Activated naive CD4-positive, alpha-beta T cell (primary cell): ENCODE measurements at places on chromosomes 6 and 20.

DNA sequence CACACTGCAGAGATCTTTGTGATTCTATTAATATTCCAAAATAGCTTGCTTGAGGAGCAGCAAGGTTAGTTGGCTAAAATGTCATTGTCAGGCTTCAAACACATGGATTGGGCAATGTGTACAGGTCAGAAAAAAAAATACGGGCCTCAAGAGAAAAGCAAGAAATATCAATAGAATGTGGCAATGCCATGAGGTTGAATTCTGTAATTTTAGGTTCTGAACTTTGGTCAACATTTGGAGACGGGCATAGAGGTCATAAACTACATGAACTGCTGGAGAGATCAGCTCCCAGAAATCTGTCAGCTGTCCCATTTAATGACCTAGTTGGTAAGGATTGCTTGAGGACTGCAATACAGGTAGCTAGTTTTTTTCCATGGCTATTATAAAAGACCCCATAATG, 445.8 kb downstream of the HTR1B start:
- no peak for DNase-seq

DNA sequence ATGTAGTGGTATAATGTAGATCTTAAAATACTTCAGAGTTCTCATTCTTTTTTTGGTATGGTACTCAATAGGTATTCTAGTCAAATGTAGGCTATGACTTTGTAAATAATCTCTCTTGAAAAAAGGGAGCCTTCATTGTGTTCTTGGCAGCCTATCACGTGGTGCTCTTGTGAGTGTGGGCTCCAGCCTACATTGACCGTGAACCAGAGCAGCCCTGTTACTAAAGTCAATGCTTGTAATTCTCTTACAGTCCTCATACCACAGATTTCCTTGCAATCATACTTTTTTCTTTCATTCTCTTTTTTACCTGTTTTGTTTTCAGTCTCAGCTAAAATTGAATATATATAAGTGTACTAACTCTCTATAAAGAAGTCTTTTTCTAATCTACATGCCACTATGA, 31.1 kb downstream of the ARID1B start:
- DNase-seq: no peak

- DNase-seq: no peak
Observed at GRCh38 chr6:33757906-33758305, 11.2 kb upstream of the IP6K3 start.

- no peak for DNase-seq
Observed at GRCh38 chr6:119626884-119627619, 277.5 kb upstream of the MAN1A1 start.

DNA sequence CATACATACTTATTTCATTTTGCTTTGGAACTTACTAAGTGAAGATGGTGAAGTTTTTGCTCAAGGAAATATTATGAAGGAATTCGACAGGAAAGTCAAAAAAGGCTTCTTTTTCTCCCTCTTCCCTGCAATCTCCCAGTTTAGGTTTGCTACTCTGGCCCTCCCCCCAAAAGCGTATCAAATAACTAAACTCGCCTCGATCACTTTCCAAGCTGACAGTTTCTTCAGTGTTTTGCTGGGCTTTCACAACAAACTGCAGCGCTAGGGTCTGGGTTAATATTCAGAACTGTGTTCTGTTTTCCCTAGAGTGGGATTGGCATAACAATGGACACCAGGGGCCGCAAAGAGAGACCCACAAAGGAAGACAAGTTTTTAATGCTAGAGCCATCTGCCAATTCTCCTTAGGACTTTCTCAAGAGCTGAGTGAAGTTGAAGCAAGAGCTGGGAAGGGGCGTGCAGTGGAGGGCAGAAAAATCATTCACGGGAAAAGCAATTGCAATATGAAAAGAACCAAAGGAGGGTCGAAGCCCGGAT, 57.8 kb downstream of the ATP9A start:
- DNase-seq: no peak

GRCh38 chr20:10784554-10785183, 110.9 kb upstream of the JAG1 start:
- DNase-seq: no peak

GRCh38 chr6:45454008-45454911, 76.5 kb upstream of the SUPT3H start:
- DNase-seq: no peak

DNA sequence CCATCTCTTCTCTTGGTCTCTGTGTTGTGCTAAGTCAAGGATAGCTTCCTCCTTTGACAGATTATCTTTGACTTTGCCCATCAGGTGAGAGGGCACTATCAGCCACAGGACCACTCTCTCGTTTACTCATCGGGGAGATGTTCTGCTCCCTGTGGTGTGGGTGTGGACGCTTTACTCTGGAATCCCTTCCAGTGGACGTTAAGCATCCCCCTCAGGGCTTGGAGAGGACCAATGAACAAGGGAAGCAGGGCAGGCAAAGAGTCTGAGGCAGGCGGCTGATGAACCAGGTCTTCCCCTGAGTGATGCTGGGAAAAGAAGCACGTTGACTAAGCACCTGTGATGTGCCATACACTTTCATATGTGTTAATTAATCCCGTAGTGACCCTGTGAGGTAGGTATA, 21.0 kb upstream of the RNF24 start:
- no peak for DNase-seq

GRCh38 chr6:53873922-53874321, 79.1 kb downstream of the LRRC1 start:
- no peak for DNase-seq

- no peak for DNase-seq
Observed at GRCh38 chr6:51112731-51113130, 294.1 kb downstream of the TFAP2B start.

DNA sequence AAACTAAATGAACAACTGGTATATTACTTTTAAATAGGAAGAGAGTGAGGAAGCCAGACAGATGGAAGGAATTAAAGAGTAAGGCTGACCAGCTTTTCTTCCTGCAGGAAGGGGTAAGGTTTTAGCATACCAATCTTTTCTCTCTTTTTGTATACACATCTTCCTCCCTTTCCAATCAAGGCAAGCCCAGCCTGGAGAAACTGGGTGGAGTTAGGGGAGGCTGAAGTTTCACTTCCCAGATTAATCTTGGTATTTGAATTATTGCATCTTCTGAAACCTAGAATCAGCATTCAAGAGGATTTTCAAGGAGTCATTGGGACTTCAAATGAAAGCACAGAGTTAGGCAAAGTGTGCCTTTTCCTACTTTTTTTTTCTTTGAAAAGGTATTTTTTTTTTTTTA, 33.1 kb downstream of the TMEM14A start:
- DNase-seq: no peak

DNA sequence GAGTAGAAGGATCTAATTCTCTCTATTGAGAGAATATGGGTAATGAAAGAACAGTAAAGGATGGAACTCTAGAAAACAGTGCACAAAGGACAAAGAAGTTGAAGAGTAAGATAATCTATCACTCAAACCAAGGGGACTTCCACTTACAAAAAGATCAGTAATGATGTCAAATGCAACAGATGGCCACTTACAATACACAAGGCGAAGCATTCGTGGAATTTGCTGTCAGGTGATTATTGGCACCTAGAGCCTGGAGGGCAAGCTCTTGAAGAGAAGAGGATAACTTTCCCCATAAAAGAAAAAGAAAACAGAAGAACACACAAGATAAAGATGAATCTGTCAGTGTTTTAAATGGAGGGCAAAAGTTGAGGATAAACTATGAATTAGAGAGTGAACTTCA, 256.0 kb upstream of the TCF21 start:
- DNase-seq: no peak

GRCh38 chr6:25536781-25537180, 115.2 kb upstream of the SCGN start:
- no peak for DNase-seq

- no peak for DNase-seq
Observed at GRCh38 chr6:156647140-156647784, 129.9 kb upstream of the ARID1B start.

GRCh38 chr20:36434383-36434782, 106.9 kb upstream of the MYL9 start:
- DNase-seq: no peak

- no peak for DNase-seq
Observed at GRCh38 chr20:20289331-20289730, 78.6 kb upstream of the INSM1 start.

DNA sequence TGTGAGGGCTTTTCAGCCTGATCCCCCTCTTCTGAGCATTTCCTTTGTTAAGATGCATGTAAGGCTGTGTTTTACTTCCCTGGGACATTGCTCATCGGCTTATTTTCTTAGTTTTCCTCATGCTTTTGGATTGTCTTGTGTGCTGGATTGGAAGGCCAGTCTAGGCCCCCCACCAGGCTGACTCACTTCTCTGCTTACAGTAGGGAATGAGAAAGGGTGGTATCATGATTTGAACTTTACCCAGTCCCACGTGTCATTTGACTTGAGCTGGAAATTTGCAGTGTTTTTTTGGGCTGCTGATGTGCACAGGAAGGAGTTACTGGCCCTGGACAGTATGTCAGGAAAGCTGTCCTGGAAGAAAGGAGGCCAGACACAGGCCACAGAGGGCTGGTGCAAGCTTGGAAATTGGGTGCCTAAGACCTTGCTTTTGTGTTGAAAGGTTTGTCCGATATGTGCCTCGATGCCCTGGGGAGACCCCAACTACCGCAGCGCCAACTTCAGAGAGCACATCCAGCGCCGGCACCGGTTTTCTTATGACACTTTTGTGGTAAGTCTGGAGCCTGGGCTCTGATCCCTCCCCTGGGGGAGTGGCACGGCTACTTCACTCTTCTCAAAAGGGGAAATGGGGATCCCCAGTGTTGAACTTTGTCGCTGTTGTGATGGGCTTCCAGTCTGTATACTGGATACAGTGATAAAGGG, 12.8 kb downstream of the RNF114 start:
- DNase-seq: no peak

DNA sequence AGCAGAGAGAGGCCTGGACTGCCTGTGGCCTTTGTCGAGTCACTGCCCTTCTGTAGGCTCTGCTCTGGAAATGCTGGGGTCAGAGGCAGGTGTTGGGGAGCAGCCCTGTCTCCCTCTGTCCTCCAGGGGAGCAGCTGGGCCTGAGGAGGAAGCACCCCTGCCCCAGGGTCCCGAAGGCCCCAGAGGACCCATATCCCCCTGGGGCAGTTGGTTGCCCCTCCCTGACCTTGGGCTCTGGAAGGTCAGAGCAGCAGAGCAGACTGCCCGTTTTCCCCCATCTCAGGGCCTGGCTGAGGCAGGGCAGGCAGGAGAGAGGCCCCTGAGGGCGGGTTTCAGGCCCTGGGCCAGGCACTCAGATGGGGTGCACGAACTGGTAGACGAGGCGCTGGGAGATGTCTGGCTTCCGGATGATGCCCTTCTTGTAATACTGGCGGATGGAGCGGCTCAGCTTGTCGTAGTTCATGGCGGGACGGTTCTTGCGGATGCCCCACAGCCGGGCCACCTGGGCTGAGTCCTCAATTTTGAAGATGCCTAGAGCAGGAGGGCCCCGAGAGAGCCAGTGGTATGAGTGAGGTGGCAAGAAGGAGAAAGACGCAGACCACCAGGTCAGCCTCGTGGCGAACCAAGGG, 18.1 kb downstream of the SPDEF start:
- DNase-seq: no peak

- DNase-seq: no peak
Observed at GRCh38 chr6:16731478-16732051, 29.7 kb downstream of the ATXN1 start.

- DNase-seq: no peak
Observed at GRCh38 chr6:55399351-55399750, 72.1 kb downstream of the GFRAL start.

- no peak for DNase-seq
Observed at GRCh38 chr20:47796971-47797370, 11.7 kb upstream of the SULF2 start.

DNA sequence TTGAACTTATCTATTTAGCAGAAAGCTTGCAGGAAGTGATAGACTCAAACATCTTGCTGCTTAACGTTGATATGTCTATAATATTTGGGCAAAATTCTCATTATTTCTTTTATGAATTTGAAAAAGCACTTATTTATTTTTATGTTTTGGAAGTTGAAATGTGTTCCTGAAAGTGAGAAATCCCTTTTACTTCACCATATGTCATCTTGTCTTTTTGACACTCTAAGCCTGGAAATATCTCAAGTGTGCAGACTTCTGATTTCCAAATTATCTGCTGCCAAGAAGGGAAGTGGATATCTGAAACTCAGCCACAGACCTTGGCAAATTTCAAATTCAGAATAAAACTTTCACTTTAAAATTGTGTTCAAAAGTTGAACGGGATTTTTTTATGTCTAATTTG, 368.7 kb upstream of the MANEA start:
- no peak for DNase-seq

DNA sequence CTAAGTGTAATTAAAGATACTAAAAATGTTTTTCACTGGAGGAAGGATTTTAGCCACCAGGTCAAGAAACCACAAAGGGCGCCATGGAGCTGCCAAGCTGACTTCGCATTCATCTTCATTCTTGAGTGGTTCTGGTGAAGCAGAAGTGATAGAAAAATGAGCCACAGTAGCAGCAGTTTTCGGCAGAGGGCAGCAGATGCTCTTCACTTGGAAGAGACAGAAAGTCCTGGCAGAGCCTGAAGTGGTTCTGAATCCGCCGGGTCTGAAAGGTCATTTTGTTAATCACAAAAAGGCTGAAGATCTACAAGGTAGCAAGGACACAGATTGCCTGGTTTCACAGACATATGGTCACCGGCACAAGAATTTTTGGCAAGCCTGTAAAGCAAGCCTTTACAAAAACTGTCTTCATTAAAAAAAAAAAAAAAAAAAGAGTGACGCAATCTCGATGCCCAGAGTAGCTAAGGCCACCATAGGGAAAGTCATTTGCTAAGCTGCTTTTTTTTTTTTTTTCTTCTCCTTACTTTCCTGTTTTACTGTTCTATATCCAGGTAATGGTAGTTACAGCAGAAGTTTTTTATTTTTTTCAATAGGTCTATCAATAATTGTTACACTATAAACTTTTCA, 345.1 kb upstream of the AGPAT4 start:
- DNase-seq: no peak

- DNase-seq: no peak
Observed at GRCh38 chr6:170068496-170068895, 222.4 kb downstream of the DLL1 start.

DNA sequence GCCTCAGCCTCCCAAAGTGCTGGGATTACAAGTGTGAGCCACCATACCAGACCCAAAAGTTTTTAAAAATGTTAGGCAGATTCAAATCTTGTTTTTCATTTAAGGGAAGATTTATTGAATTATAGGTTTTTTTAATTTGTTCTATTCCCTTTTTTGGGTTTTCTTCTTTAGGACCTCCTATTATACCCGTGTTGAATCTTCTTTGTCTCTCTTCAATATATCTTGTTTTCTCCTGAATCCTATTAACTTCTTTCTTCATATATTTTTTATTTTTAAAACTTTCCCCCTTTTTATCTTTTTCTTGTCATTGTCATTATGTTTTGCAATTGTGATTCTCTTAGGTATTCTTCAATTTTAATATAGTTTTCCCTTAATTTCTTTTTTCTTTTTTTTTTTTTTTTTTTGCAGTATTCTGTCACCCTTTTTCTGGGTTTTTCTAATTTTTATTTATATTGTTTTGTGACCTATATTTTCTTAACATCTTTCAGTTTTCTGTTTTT, 45.9 kb upstream of the NOP56 start:
- no peak for DNase-seq

DNA sequence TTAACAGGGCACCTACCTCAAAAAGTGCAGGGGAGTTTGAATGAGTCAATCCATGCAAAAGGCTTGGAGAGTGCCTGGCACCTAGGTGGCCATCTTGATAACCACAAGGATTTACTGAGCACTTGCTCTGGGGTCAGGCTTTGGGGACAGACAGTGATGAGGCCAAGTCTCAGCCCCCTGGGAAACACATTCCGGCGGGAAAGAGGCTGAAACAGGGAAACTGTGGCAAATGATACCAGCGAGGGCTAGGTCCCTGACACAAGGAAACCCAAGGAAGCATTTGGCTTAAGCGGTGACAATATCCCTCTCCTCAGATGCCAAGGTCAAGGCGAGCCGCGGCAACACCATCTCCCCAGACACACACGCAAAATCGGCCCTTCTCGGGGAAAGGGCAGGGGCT, 527 bp upstream of the DOK5 start:
- DNase-seq: no peak
